ENCODE measurements at places on chromosomes 5 and 9.

GRCh38 chr5:150189728-150190502, at the start of gene SLC6A7:
TSS of gene SLC6A7 (plus strand) at chr5:150190062. CDS start at chr5:150190328, 266 bp downstream.
- DNase-seq = no peak

DNA sequence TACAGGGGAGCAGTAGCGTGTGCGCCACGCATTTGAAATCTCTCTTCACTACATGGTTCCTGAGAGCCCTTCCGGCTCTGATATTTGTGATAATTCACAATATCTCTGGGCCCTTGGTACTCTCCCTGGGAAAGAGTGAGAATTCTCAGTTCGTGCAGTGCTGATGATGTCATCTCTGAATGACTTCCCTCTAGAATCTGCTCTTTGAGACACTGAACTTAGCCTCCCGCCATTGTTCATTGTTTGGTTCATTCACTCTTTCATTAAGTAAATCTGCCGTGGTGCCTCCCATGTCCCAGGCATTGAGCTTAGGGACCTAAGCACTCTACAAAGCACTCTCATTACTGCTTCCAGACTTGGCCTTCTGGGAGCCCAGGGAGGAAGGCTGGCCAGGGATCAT, 94.0 kb downstream of the PPARGC1B start:
- DNase-seq = no peak

GRCh38 chr9:70147651-70148050, 104.0 kb downstream of the MAMDC2 start:
- DNase-seq = no peak

DNA sequence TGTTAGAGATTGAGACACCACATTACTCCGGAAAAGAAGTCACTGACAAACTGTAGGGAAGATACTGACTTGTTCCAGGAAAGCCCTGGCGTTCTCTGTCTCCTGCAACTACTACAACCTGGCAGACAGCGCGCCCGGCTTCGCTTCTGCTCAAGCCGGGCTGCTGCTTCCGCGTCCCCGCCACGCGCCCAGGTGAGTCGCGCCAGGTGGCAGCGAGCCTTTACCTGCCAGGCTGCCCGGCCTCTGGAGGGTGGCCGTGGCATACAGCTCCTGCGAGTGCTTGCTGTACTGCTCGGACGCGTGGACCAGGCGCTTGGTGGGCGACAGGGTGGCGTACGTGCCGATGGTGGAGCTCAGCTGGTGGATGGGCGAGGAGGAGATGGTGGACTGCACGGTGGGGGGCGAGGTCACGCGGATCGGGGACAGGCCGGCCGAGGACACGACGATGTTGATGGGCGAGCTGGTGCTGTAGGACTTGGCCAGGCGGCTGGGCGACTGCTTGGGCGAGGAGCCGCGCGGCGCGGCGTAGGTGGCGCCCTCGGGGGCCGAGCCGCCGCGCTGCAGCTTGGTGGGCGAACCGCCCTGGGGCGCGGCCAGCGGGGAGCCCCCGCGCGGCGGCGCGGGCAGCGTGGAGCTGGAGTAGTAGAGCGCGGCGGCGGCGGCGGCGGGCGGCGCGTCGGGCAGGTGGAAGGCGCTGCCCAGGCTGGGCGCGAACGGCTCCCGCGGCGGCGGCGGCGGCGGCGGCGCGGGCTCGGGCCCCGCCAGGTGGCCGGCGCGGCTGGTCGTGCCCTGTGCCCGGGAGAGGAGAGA, 519.6 kb downstream of the CTNND2 start:
- peak; percentile 64 for DNase-seq

GRCh38 chr5:170554521-170555267, 50.9 kb downstream of the KCNIP1 start:
- DNase-seq = no peak

DNA sequence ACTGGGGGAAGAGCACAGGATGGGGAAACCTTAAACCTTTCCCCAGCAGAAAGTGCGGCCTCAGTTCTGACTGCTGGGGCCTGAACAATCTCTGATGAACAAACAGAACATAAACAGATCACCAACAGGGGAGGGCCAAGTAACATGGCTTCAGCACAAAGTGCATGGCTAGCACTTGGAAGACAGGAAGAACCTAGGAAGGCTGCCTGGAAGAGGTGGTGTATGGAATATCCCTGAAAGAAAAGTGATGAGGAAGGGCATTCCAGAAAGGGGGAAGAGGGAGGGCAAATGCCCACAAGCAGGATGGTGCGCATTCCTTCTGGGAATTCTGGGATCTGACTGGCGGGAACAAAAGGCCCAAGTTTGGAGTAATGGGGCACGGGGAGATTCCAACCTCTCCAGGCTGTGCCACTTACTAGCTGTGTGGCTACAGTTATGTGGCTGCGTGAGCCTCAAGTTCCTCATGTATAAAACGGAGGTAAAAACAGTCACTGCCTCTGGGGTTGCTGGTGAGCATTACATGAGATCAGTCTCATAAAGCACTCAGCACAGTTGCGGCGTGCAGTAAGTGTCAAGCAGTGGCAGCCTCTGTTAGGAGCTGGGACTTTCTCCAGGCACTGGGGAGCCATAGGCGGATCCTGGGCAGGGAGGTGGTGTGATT, 1.6 kb downstream of the PDGFRB start:
- DNase-seq = no peak

DNA sequence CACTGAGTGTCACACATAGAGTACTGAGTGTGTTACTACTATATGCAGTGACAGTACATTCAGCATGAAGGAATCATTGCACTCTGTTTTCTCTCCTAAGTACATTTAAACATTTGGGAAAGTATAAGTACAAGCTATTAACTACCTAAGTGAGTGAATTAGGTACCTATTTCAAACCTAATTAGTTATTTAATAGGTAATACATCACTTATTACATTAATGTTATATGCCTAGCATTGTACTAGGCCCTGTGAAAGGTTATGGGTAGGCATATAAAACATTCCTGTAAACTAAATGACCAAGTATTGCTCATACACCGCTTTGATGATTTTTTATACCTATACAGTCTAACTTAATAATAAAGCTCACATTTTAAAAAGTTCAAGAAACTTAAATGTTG, 25.7 kb upstream of the PPP3R2 start:
- DNase-seq = no peak

DNA sequence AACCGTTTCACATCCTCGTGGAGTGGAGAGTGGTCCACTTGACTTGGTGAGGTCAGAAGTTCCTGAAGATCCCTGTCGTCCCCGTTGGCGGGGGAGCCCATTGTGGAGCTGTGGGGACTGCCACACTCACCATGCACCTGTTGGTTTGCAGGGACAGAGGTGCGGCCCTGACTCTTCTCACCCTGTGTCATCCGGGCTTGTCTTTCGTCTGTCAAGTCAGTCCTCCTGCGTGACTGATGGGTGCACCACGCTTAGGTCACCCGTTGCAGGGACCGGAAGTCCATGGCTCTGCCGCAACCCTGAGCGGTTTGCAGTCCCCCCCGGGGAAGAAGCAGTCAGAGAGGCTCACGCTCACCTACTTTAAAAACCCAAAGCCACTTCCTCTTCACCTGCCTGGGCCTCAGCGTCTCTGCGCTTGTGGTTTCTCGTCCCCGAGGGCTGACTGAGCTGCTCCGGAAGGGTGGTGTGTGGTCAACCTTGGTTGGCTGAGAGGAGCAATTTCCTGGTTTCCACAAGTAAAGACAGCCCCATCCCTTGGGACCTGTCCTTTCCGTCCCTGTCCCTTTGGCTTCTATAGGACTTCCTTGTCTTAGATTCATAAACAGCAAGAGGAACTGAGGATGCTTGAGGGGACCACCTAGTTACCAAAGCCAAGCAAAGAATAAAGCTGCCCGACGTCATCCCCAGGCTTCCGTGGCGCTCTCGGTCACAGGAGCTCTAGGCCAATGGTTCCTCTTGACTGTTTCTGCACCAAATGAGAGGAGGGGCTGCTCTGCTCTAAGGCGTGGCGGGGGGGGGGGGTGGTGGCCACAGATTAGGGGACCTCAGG, 53.2 kb downstream of the USP20 start:
- DNase-seq = no peak

DNA sequence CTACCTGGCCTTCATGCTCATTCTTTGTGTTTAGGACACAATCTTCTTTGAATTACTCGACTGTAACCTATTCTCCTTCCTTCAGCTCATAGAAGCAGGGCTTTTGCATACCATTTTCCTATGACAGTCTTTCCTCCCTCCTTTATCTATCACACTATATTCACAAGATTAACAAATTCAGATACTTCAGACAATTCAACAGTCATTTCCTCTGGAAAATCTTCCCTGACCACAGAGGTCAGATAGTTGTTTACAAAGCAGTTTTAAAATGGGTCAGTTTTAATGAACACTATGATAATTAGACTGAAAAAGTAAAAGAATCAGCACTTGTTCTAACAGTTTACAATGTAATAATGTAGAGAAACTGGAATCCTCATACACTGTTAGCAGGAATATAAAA, 4.3 kb downstream of the CAAP1 start:
- no peak for DNase-seq

GRCh38 chr5:149503006-149503405, 48.2 kb downstream of the CSNK1A1 start:
- no peak for DNase-seq

DNA sequence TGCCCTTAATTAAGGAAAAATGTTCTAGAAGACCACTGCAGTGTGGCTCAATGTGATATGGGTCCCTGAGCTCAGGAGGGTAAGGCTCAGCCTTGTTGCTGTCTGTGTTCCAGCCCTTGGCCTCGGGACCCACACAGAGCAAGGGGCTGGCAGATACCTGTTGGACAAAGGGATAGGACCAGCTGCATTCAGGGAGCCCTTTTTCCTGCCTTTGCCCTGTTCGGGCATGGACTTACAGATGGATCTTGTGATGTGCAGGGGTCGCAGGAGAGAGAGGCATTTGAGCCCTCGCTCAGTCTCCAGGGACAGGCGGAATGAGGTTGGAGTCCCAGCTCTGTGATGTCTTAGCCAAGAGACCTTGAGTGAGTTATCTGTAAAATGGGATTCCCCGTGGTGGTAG, 12.1 kb upstream of the BOD1 start:
- DNase-seq = no peak

DNA sequence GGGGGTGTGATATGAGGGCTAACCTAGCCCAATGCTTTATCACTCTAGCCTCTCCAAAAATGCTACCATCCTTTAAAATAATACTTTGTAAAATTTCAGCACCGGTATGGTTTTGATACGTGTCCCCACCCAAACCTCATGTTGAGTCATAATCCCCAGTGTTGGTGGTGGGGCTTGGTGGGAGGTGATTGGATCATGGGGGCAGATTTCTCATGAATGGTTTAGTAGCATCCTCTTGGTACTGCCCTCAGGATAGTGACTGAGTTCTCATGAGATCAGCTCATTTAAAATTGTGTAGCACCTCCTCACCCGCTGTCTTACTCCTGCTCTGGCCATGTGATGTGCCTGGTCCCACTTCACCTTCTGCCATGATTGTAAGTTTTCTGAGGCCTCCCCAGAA, 35.0 kb upstream of the ANKH start:
- no peak for DNase-seq

DNA sequence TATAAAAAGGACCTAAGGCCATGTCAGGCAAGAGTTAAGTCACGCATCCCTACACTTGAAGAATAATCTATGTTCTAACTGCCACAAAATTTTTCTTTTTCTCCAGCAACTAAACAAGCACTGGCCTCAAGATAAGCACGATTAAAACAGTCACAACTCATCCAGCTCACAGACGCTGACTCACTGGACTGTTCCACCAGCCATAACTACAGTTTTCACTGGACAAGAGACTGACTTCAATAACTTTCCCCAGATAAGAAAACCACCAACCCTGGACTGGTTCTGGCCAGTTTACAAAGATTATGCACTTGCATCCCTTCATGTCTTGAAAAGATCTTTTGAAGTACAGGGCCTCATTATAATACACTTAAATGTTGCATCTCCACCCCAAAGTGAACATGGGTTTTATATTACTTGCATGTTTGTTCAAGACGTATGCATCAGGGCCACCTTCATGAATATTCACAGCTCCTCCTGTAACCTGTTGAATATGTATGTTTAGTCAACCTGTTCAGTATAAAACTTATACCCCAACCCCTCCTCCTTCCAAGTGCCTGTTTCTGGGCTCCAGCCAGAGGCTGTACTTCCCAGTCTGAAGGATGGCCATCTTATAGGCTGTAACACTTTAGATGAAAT, 129.3 kb upstream of the EPB41L4A start:
- DNase-seq = no peak

- no peak for DNase-seq
These were observed 239.1 kb upstream of the NUDT12 start for GRCh38 chr5:103801681-103802080.

DNA sequence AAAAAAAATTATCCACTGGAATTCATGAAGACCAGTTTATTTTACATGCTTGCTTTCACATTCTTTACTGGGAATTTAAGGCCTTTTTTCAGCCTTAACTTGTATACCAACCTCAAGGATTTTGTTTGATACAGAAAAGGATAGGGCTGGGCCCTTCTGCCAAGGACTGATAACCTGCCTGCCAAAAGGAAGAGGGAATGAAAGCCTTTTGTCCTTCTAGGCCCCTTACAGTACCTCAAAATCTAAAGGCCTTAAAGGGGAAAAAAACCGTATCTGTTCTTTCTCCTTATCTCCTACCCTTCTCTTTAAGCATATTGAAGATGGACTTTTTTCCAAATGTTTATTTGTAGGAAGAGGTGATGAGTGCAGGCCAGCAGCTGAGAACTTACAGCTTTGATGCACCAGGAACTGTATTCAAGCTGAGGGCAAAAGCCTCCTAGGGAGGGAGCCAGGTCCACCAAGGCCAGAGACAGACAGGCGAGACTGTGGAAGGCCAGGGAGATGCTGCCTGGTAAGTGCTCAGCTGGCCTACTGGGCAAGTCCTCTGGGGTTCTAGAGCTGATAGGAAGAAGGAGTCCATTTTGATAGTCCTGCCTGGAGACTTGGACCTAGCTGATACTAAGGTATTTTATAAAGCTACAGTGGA, 31.8 kb downstream of the FAXDC2 start:
- no peak for DNase-seq
